ENCODE measurements at places on chromosomes 7 and 10.

GRCh38 chr7:121307021-121307574, 21.7 kb upstream of the WNT16 start:
- DNase-seq: no peak

- no peak for DNase-seq
Measured at GRCh38 chr10:126583552-126584200, 86.8 kb downstream of the C10orf90 start.

DNA sequence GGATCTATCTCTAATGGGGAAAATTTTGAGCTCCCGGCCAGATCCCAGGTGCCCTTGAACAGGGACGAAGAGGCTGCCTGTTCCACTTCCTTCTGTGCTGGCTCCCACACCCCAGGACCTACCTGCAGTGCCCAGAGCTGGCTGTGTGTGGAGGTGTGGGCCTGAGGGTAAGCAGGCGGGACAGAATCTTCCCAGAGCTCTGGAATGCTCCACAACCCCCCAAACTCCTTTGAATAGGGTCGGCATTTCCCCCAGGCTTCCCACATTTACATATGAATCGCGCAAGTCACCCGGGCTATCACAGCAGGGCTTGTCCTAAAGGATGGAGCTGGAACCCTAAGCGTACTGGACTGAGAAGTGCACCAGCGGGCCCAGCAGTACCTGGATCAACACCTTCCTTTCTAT, 95.9 kb downstream of the DNMBP start:
- no peak for DNase-seq

DNA sequence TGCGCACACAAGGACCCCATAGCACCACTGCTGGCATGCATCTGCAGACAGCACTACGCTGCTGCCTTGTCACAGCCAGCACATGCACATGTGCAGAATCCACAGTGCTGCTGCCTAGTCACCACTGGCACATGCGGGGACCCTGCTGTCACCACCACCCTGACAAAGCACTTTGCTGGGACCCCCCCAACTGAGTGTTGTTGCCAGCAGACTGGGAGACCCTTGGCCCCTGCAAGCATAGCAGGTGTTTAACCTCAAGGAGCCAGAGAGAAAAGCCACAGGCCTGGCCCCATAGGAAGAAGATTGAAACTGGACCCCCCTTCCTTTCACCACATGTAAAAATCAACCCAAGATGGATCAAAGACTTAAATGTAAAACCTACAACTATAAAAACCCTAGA, 211.2 kb downstream of the ITGB1 start:
- no peak for DNase-seq

DNA sequence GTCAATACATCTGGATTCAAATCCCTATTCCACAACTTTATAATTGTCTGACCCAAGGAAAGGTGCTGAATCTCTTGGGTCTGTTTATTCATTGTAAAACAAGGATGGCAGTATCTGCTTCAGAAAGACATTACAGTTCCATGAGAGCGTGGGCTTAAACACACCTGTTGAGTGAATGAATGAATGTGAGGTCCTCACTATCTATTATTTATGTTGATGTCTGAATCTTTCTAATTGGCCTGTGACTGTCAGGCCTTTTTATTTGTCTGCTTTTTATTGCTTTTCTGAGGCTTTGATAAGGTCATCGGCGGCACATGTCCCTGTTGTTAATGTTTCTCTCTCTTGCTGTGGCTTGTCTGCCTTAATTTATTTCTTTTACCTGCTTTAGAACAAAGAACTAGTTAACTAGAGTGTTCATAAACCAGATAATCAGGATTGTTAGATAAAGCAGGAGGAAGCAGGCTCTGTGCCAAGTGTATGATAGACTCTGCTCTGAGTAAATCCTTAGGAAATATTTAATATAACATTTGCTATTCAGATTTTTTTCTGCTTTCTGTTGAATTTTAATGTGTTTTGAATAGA, 42.3 kb upstream of the CYCS start:
- no peak for DNase-seq

DNA sequence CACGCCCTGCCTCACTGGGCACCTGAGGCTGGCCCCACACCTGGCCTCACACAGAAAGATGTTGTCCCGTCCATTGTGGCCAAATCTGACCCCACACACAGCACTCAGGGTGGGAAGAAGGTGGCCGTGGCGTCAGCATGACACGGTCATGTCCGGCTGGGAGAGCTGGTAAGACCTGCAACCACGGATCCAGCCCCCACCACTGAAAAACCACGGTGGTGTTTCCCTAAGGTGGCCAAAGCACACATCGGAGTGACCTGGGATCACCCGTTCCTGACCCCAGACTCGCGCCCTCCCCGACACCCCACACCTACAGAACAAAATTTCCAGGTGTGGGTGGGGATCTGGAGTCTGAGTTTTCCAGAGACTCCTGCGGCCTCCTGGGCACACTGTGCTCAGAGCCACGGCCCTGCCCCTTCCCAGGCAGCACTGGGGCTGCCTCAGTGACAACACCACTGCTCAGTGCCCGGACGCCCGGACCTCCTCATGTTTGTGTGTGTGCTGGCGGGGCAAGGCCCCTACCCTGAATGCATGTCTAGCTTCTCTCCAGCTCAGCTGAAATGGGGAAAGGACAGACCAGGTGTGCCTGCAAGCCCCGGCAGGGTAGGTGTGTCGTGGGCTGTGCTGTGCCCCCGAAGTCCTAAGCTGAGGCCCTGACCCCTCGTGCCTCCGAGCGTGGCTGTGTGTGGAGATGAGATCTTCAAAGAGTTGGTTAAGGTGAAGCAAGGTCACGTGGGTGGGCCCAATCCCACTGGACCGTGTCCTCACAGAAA, 36.1 kb downstream of the STK32C start:
- DNase-seq: no peak

DNA sequence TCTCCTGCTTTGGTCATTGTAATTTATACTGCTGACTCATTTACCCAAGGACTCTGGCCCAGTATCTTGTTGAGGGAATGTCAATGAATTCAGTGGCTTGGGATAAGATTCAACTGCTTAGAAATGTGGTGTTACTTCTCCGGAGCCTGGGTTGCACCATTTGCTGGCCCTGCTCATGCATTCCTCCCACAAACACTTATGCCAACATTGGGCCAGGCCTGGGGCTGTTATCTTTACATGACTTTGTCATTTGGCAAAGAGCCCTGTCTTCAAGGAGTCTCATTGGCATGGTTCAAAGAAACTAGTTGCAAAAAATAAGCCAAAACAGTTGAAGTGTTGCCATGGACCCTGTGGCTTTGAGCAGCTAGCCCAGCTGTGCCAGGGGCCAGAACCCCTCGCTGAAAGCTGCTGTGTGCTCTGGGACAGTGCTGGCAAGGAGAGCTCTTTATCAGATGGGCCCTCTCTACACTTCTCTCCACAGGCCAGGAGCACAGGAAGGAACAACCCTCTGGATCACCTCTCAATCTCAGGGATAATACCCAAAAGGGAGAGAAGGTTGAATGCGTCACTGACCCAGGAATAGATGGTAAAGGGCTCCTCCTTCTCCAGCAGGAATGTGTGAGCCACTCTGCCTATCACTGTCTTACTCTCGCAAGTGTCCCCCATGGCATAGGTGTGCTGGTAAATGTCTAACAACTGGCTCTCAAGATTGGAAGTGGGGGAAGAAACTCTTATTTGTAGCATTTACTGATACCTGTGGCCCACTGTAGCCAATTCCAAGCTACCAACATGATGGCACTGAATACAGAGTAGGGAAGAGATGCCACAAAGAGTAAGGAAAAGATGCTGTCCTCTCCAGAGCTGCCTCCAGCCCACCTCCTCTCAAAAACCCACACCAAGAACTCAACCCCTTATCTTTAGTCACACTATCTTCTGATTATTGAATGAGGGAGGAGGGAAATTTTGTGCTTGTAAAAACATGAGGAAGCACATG, 23.5 kb upstream of the PDE1C start:
- DNase-seq: no peak

GRCh38 chr10:9294865-9295264, 1240.4 kb downstream of the GATA3 start:
- DNase-seq: no peak

DNA sequence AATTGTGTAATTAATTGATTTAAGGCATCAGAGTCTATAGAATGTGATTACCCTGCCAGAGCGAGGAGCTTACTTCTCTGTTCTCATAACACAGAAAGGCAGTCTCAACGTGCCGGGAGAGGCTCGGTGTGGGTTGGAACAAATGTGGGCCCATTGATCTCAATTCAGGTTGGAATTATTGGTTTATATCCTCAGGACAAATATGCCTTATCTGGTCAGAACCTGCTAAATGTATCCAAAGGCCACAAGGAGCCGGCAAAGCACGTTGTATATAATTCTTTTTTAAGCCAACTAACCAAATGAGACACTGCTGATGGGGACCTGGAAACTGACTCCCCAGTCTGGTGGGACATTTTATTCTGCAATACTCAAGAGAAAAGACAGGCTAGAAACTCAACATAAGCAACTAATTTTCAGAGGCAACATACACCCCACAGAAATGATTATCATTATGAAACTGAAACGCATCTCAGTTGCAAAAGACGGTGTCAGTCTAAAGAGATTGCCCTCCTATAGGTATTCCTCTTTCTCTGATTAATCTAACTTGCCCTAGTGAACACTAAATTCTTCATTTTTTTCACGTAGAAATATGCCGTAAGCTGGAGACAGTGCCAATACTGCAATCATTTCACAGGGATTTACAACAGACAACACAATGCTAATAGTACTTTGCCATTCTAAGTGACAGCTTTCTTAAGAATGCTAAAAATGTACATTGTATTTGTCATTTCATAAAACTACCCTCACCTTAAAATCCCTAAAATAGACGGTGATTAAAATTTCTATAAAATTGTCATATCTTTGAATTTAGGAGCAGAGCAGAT, 9.4 kb downstream of the EBF3 start:
- no peak for DNase-seq

DNA sequence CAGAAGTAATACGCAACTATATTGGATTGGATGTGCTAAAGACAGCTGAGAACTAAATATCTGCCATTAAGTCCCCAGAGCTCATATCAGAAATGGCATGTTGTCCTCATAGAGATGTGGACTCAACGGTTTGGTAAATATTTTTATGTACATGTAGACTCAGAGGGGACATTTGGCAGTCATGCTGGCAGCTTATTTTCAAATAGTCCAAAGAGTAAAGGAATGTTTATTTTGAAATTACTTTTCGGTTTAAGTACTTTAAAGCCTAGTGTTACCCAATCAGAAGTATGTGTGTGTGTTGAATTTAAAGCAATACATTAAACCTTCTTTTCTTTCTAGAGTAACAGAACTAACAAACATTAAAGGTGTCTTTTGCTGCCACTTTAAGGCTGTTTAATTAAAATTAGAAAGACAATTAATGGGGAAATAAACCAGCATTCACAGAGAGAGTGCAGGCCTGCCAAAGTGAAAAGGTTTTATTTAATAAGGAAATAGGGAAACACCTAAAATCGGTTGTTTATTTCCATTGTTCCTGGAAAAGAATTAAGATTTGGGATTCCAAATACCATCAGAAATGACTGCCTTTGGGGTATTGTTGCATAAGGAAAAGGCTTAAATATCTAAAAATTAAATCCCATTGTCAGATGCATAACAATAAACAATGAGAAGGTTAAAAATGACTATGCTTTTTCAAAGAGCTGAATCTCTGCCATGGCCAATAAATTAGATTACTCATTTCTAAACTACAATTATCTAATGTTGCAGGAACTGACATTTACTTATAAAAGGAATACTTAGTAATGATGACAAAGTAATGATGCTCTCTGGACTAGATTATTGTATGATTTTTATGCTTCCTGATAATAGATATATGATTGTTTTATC, 113.4 kb upstream of the AHR start:
- DNase-seq: no peak

GRCh38 chr10:124554085-124554858, 92.6 kb downstream of the LHPP start:
- no peak for DNase-seq

GRCh38 chr10:121772406-121772805, 155.4 kb downstream of the ATE1 start:
- DNase-seq: no peak

- DNase-seq: no peak
Measured at GRCh38 chr10:4004144-4004543, 219.1 kb upstream of the KLF6 start.

- no peak for DNase-seq
Measured at GRCh38 chr10:124299696-124300095, 119.0 kb downstream of the OAT start.

DNA sequence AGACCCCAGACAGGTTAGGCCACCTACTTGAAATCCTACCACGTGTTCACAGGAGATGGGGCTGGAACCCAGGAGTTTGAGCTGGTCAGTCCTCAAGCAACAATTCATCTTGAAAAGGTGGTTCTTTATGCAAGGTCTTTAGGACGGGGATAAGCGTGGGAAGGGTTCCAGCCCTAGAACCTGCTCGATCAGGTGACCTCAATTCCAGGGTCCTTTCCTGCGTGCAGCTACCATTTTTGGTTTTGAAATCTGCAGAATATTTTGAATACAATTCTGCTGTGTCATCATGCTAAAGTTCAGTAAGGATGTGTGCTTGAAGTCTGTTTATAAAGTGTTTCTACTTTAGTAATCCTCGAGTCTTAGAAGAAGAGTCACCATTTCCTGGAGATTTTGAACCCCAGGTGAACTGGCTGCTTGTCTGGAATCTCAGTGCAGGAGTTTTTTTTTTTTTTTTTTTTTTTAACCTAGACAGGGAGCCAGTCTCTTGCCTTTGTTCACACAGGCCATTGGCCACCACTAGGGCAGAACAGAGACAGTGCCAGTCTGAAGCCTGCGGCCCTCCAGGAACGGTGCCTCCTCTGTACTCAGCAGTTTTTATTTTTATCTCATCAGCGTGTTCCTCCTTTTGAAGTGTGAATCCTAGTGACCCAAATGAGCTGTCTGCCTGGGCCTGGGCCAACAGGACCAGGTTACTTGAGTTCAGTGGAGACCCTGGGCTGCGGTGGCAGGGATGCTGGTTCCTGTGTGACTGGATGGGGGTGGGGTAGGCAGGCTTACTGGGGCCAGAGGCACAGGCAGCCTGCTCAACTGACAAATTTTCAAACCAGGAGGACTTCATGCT, 54.6 kb downstream of the EEPD1 start:
- DNase-seq: no peak

- DNase-seq: no peak
Measured at GRCh38 chr10:10053051-10053450, 964.6 kb upstream of the CELF2 start.

DNA sequence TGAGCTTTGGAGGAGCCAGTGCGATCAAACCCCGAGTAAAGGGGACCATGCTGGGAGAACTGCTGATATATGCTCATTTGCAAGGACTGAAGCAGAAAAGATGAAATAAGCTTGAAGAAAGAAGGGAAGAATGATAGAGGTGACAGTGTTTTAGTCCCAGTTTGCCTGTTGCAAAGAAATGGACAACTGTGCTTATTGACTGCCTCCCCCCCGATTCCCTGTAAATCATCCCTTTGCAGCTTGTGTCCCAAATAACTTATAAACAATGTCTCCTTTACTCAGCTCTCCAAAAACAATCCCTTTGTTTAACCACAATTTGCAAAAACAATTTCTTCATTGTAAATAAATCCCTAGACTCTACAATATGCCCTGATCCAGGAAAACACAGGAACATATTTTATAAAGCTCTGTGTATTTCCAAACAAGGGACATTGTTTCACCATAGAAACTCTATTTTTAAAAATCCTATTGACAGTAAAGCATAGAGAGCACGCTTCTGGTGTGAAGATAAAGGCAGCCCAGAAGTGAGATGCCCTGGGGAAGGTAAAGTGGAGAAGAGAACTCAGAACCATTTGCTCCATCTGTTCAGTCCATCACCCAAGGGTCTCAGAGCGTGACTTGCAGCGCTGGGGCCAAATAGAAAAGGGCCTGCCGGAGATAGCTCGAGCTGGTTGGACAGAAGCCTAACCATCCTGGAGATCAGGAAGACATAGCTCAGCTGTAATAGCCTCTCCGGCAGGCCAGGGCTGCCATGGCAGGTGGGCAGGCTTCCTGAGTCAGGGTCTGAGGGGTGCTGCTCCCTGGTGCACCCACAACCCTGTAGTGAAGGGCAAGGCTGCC, 280.5 kb downstream of the WDR11 start:
- no peak for DNase-seq

All from stimulated activated naive CD8-positive, alpha-beta T cell treated with anti-CD3 and anti-CD28 coated beads, Interleukin-15, Interleukin-2, amounts not matched to agents 100 U/mL and 50 U/mL, for 24 hours (primary cell).